GM12878 (cell line): ENCODE measurements at places on chromosomes 3 and 15. TPM values are rescaled to one million over a fixed set of nuclear protein-coding genes. Genes with fewer than 3 reads are reported as not detected.

- DNase-seq: no peak
- no peaks in the 10 kb centered on the region for H3K27me3 ChIP-seq
- no peak overlapping the region for H3K27ac ChIP-seq
- H3K4me1 ChIP-seq: peaks cover 16% of the 10 kb centered on the region
Measured at GRCh38 chr3:46710229-46710628, 7.4 kb downstream of the PRSS50 start.

DNA sequence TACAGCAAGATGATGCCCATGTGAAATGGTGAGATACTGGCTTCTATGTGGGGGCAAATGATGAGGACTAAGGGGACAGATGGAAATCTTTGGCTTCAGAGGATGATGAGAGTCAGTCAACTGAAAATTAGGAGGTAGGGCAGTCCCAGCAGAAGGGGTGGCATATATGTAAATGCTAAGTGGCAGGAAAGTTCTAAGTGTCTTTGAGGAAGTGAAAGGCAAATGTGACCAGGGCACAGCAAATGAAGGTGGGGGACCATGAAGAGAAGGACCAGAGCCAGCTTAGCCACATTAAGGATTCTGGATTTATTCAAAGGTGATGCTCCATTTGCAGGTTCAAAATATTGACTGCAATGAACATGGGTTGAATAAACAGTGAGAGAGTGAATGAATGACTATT is 29.2 kb upstream of the LIMD1 start:
- no peak overlapping the region for H3K27ac ChIP-seq
- no peaks in the 10 kb centered on the region for H3K27me3 ChIP-seq
- H3K4me3 ChIP-seq: no peak overlapping the region
- no peak for DNase-seq

GRCh38 chr3:123590685-123591450 is 6.0 kb upstream of the HACD2 start:
- no peak overlapping the region for H3K4me3 ChIP-seq
- no peaks in the 10 kb centered on the region for H3K27me3 ChIP-seq
- no peaks in the 10 kb centered on the region for H3K4me1 ChIP-seq
- H3K27ac ChIP-seq: no peak overlapping the region

DNA sequence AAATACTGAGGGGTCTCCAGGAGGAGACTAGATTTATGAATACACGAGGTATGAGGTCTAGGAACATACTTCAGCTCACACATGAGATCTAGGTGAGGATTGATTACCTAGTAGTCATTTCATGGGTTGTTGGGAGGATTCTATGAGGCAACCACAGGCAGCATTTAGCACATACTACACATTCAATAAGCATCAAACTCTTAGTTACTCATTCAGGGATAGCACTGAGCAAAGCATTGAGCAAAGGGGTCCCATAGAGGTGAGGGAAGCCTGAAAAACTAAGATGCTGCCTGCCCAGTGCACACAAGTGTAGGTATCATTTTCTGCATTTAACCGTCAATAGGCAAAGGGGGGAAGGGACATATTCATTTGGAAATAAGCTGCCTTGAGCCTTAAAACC is 4.5 kb downstream of the CCR5 start:
- no peaks in the 10 kb centered on the region for H3K36me3 ChIP-seq
- H3K4me1 ChIP-seq: no peaks in the 10 kb centered on the region
- no peaks in the 10 kb centered on the region for H3K27me3 ChIP-seq
- no peak for DNase-seq
- H3K27ac ChIP-seq: no peak overlapping the region

GRCh38 chr15:65361708-65362459 is 15.9 kb downstream of the IGDCC3 start:
- no peak overlapping the region for H3K4me3 ChIP-seq
- H3K27ac ChIP-seq: no peak overlapping the region
- no peaks in the 10 kb centered on the region for H3K4me1 ChIP-seq
- H3K36me3 ChIP-seq: no peaks in the 10 kb centered on the region
- peaks cover 1% of the 10 kb centered on the region for H3K27me3 ChIP-seq
- DNase-seq: no peak

The EFCC1 gene
- not detected in 2 replicates for polyA plus RNA-seq

DNA sequence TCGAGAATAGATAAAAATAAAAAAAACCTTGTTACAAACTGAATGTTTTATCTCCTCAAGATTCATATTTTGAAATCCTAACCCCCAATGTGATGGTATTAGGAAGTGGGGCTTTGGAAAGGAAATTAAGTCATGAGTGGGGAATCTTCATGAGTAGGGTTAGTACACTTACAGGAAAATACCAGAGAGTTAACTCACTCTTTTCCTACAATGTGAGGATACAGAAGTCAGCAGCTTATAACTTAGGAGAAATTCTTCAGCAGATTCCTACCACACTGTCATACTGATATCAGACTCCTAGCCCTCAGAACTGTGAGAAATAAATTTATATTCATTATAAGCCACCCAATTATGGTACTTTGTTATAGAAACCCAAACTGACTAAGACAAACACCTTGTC is 453.1 kb downstream of the GBE1 start:
- no peaks in the 10 kb centered on the region for H3K4me1 ChIP-seq
- no peak for DNase-seq
- H3K36me3 ChIP-seq: no peaks in the 10 kb centered on the region
- H3K4me3 ChIP-seq: no peak overlapping the region
- H3K27ac ChIP-seq: no peak overlapping the region

DNA sequence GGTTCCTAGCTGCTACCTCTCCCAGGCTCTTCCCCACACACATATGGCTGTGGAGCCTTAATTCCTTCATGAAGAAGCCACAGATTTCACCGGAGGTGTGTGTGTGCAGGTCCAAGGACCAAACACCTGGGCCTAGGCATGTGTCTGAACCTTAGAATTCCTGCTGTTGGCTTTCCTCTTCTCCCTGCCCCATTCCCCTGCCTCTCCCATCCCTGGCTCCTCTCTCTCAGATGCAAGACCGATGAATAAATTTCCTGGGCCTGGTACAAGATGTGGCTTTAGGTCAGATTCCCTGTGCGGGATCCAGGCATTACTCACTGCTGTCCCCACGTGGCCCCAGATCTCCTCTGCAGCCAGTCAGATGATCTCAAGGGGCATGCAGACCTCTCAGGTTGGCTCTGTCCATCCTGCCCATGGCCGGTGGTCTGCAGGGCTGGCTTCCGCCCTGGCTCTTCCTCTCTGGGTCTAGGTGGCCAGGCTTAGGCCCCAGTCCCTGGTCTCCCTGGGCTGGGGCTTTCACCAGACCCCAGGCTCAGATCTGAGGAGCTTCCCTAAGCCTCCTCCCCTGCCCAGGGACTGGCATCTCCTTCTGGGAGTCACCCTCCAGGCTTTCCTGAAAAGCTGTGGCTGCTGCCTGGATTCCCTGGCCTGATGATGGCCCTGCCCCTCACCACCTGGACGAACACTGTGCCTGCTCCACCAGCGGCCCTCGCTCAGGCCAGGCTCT is 20.5 kb downstream of the CCR9 start:
- no peak overlapping the region for H3K27ac ChIP-seq
- no peak overlapping the region for H3K4me3 ChIP-seq
- H3K4me1 ChIP-seq: peaks cover 17% of the 10 kb centered on the region
- H3K36me3 ChIP-seq: peaks cover 8% of the 10 kb centered on the region
- no peak for DNase-seq

DNA sequence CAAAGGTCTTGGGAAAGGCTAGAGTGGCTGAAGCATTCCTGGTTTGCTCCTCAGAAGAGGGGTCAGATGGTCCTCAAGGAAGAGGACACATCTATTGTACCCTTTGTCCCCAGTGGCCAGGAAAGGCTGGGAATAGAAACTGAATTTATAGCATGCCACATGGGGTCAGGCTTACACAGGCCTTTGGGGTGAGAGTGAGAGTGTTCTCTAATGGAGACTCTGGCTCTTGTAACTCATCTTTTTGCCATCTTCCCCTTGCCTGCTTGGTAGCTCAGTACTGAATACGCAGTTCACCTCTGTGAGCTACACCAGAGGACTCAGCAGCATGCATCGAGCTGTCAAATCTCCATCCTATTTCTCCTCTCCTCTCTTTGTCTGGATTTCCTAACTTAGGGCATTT is 87.5 kb downstream of the ATP2B2 start:
- no peak overlapping the region for H3K27ac ChIP-seq
- H3K36me3 ChIP-seq: no peaks in the 10 kb centered on the region

GRCh38 chr3:24551626-24552025 is 57.0 kb upstream of the THRB start:
- no peak overlapping the region for H3K4me3 ChIP-seq
- H3K27ac ChIP-seq: no peak overlapping the region
- no peaks in the 10 kb centered on the region for H3K27me3 ChIP-seq
- no peak for DNase-seq
- no peaks in the 10 kb centered on the region for H3K4me1 ChIP-seq

GRCh38 chr3:142889212-142890014 is 530 bp upstream of the PCOLCE2 start:
- peaks cover 8% of the 10 kb centered on the region for H3K27me3 ChIP-seq
- no peak for DNase-seq
- no peaks in the 10 kb centered on the region for H3K4me1 ChIP-seq
- no peaks in the 10 kb centered on the region for H3K36me3 ChIP-seq
- peak overlapping the region; percentile 53; the same call in 1 of the 2 replicates for H3K4me3 ChIP-seq

The LPCAT4 gene
- polyA plus RNA-seq: 31.1 and 33.5 TPM in 2 replicates

The C3orf20 gene
- polyA plus RNA-seq: 0.24 and 0.40 TPM in 2 replicates

The EPHB3 gene
- polyA plus RNA-seq: 0.09 and 0.19 TPM in 2 replicates

DNA sequence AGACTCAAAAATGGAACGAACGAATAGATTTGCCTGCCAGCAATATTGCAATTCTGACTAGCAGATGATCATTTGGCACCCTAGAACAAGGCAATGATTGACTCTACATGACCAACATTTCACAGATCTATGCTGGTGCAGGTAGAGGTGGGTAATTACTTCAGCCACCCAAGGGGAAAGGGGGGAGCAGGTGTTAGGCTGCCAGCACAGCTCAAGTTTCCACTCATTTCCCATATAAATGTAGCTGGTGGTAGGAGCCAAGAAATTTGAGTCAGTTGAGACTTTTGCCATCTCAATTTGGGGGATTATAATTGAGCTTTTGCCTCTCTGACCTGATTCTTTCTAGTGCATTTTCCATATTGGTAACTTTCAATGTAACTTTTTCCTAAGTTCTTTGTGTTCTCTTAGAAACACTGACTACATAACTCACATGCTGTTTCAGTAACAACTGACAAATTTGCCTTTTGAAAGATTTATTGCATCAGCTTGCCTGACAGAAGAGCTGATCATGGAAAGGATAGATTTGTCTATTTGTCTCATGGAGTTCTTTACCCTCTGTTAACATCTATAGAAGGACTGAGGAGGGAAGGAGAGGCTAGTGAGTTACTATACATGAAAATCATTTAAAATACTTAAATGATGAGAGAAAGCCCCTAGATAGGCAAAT is 902.5 kb downstream of the ZPLD1 start:
- no peak overlapping the region for H3K4me3 ChIP-seq
- no peak overlapping the region for H3K27ac ChIP-seq
- no peaks in the 10 kb centered on the region for H3K36me3 ChIP-seq
- DNase-seq: no peak
- no peaks in the 10 kb centered on the region for H3K27me3 ChIP-seq
- H3K4me1 ChIP-seq: no peaks in the 10 kb centered on the region

The CPNE9 gene
- not detected in 2 replicates for polyA plus RNA-seq

The SPTBN5 gene
- 0.01 TPM in 1 of 2 replicates, not detected in the other for polyA plus RNA-seq

DNA sequence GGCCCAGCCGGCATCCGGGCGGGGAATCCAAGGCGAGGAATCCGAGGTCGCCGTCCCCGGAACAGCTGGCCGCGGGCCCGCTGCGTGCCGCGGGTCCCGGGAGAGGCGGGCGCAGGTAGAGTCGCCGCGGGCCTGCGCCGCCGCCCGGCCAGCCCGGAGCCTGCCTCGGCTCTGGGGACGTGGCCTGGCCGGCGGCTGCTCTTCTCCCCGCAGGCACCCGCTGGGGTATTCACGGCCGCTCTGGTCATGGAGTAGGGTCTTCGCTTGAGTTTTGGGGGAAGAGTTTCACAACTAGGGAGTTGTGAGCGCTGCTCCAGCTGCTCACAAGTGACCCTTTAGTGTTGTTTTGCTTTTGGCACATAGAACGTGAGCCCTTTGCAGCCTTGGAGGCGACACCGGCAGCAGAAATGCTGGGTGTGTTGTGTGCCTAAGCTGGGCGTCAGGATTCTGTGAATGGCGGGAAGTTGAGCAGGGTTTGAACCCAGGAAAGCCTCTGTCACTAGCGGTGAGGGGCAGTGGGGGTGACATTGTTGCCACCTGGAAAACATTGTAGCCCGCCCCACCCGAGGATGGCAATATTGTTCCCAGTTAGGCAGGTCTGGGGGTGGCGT is 4.0 kb downstream of the TRIM71 start:
- peaks cover 19% of the 10 kb centered on the region for H3K27me3 ChIP-seq
- no peak overlapping the region for H3K27ac ChIP-seq
- H3K4me1 ChIP-seq: no peaks in the 10 kb centered on the region
- no peaks in the 10 kb centered on the region for H3K36me3 ChIP-seq

The SHF gene
- polyA plus RNA-seq: 0.70 and 0.75 TPM in 2 replicates
